Upper lobe of right lung (tissue), 1 donor: ENCODE measurements at places on chromosomes 12 and 14. TPM values are rescaled to one million over a fixed set of nuclear protein-coding genes. Genes with fewer than 3 reads are reported as not detected.

- DNase-seq, result no peak
Measured at GRCh38 chr12:4220536-4221257, 52.9 kb upstream of the CCND2 start.

DNA sequence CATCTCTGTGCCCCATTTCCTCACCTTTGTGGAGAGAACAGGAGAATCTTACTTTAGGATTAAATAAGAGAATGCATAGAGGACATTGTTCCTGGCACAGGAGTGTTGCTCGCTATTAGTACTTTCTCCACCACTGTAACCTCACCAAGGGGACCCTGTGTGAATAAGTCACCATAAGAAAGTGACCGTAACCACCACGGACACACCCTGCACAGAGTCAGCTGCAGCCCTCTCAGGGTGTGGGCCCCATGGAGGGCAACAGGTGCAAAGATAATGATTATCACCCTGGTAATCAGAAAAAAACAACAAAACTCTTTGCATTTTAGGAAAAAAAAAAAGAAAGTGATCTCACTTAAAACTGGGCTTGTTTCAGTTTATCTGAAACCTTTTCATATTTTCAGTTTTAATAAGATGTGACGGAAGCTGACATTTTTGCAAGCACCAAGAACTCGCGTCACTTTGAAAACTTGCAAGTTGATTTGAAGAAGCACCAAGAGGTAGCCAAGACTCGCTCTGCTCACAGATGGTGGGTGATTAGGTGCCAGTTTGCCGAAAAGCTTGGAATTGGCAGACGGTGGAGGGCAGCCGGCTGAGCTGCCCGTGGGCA, 87.0 kb upstream of the VRK1 start:
- no peak for DNase-seq

GRCh38 chr14:73783107-73783727, 68.4 kb upstream of the PTGR2 start:
- DNase-seq, result no peak

DNA sequence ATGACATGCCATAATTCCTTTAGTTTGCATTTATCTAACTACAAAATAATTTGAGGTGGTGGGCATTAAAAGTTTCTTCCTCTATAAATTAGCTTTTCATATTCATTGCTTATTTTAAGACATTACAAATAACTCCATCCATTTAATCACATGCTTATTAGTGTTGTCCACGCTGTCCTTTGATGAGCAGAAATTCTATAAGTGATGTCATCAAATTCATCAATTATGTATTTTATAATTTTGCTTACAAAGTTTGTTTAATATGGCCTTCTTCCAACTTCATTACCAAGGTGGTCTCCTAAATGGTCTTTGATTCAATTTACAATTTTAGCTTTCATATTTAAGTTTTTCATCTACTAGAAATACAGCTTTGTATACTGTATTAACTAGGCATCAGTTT, 173.5 kb downstream of the PRKD1 start:
- no peak for DNase-seq

SLCO1B1 gene
- total RNA-seq, result not detected

- DNase-seq, result no peak
Measured at GRCh38 chr14:59969319-59969718, 49.4 kb downstream of the LRRC9 start.

DNA sequence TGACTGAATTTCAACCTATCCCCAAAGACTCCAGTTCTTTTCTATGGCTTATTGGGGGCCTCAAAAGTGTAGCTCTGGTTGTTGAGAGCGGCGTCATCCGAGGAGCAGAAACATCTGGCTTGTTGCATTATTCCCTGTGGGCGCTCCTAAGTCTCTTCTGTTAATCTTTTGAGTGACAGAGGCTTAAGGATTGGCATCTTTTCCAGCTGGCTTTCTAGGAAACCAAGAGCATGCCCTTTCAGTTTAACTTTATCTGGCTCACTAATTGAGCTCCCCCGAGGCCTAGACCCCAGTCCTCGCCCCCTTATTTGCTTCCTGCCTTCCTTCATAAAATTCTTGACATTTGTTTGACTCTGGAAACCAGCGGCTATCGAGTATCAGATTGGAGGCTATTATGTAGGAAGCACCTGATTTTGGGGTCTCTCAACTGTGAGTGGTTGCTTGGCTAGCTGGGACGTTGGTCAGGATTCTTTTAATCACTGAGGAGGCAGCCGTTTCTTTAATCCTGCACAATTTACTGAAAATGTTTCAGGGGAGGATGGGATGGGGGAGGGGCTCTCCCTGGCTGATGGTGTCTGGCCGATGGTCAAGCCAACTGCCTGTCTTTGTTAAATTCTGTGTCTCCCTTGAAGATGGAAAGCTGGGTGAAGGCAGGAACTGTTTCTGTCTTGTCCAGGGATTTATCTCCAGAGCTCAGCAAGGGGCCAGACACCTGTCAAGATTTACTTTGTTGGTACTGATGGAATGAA, 3.1 kb downstream of the SMOC1 start:
- no peak for DNase-seq

SYCP3 gene
- total RNA-seq, result 0.64 TPM

DNA sequence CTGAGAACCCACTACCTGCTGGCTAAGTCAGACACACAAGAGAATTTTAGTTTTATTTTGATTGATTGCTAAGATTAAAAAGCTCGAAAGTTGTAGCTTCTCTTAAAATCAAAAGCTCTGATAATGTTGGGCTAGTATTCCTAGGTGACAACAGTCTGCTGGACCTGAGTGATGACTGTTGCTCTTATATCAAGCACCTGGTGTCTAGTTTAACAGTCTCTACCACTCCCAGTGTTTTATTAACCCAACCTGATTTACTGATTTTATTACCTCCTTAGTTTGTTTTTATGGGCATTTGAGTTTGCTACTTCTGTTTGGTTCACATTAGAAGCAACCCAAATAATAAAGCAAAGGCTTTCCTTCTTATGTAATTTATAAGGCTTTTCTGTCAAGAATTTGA, 41.8 kb downstream of the ATP6V1D start:
- DNase-seq, result no peak
